ENCODE measurements at places on chromosomes 7 and 10. TPM values are rescaled to one million over a fixed set of nuclear protein-coding genes. Genes with fewer than 3 reads are reported as not detected.

The FAM25G gene
- polyA plus RNA-seq, result not detected

The FKBP6 gene
- not detected for polyA plus RNA-seq

The CCDC146 gene
- polyA plus RNA-seq, result 3.3 TPM

The TMEM176A gene
- 0.38 TPM for polyA plus RNA-seq

The FUOM gene
- 21.9 TPM for polyA plus RNA-seq

The CPA2 gene
- polyA plus RNA-seq, result not detected

The EDRF1 gene
- 13.6 TPM for polyA plus RNA-seq

The DMBT1 gene
- polyA plus RNA-seq, result not detected

The RET gene
- polyA plus RNA-seq, result not detected

The SMKR1 gene
- 5.1 TPM for polyA plus RNA-seq

The OTUD1 gene
- polyA plus RNA-seq, result 8.7 TPM

The RPEL1 gene
- not detected for polyA plus RNA-seq

The BMI1 gene
- polyA plus RNA-seq, result 26.1 TPM

The FAM149B1 gene
- 4.6 TPM for polyA plus RNA-seq

The IRF5 gene
- polyA plus RNA-seq, result 0.95 TPM

The TRIM56 gene
- polyA plus RNA-seq, result 17.0 TPM

The RAPGEF5 gene
- not detected for polyA plus RNA-seq

The TEX36 gene
- not detected for polyA plus RNA-seq

The OR2A1 gene
- polyA plus RNA-seq, result 1.0 TPM

The GHITM gene
- polyA plus RNA-seq, result 234 TPM

The GPR85 gene
- polyA plus RNA-seq, result 0.13 TPM

The LGI1 gene
- polyA plus RNA-seq, result not detected

The NEUROG3 gene
- polyA plus RNA-seq, result not detected

The TFPI2 gene
- polyA plus RNA-seq, result not detected

The PRLHR gene
- not detected for polyA plus RNA-seq

The SPDYE2B gene
- polyA plus RNA-seq, result not detected

The MRLN gene
- polyA plus RNA-seq, result not detected

The OR9A2 gene
- not detected for polyA plus RNA-seq

The CFAP70 gene
- 0.69 TPM for polyA plus RNA-seq

The LDB3 gene
- not detected for polyA plus RNA-seq

The ATG9B gene
- 27.0 TPM for polyA plus RNA-seq

The NPSR1 gene
- polyA plus RNA-seq, result not detected

The PKD2L1 gene
- polyA plus RNA-seq, result 0.10 TPM

The MKI67 gene
- 0.20 TPM for polyA plus RNA-seq

The PHKG1 gene
- polyA plus RNA-seq, result 1.4 TPM

The VWDE gene
- polyA plus RNA-seq, result 0.76 TPM

The C7orf25 gene
- 7.7 TPM for polyA plus RNA-seq

The HHEX gene
- polyA plus RNA-seq, result 0.18 TPM

The ARHGAP12 gene
- 11.9 TPM for polyA plus RNA-seq

The EIF5AL1 gene
- 0.32 TPM for polyA plus RNA-seq

The RBP3 gene
- polyA plus RNA-seq, result not detected

The HEPACAM2 gene
- not detected for polyA plus RNA-seq

The NUTM2B gene
- polyA plus RNA-seq, result 0.11 TPM

The PAPSS2 gene
- 0.06 TPM for polyA plus RNA-seq

The PPP1R17 gene
- not detected for polyA plus RNA-seq

The WNT8B gene
- 0.11 TPM for polyA plus RNA-seq

The ICA1 gene
- polyA plus RNA-seq, result 0.46 TPM

The AKR1C4 gene
- polyA plus RNA-seq, result not detected

The NKX6-2 gene
- not detected for polyA plus RNA-seq

The PYROXD2 gene
- polyA plus RNA-seq, result 5.6 TPM

The ETV1 gene
- polyA plus RNA-seq, result not detected

The STOX1 gene
- 0.76 TPM for polyA plus RNA-seq

The CHST3 gene
- polyA plus RNA-seq, result not detected
